ENCODE measurements at places on chromosomes 6 and 20.
A peak's percentile ranks its signal among the peaks of the same experiment; 100 is the strongest.

DNA sequence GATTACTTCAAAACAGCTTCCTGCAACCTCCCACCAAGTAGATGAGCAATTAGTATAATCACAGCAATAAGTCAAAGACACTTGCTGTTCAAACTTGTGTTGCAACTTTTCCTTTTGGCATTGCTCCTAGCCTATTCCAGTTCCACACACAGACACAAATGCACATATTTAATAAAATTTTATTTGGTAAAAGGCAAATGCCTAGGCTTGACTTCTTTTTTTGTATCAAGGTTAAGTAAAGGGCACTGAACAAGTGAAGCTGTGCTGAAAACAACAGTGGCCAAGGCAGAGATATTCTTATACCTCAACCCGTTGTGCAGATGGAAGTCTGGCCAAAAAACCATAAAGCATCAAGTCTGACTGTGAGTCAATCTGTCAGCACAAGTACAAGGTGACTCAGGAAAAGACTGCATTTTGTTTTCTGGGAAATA is 708.4 kb upstream of the CITED2 start:
- no peak overlapping the region for H3K27ac ChIP-seq
- H3K36me3 ChIP-seq = no peaks in the 10 kb centered on the region
- H3K27me3 ChIP-seq = no peaks in the 10 kb centered on the region
- H3K4me3 ChIP-seq = no peak overlapping the region
- no peak for DNase-seq
- no peaks in the 10 kb centered on the region for H3K4me1 ChIP-seq

DNA sequence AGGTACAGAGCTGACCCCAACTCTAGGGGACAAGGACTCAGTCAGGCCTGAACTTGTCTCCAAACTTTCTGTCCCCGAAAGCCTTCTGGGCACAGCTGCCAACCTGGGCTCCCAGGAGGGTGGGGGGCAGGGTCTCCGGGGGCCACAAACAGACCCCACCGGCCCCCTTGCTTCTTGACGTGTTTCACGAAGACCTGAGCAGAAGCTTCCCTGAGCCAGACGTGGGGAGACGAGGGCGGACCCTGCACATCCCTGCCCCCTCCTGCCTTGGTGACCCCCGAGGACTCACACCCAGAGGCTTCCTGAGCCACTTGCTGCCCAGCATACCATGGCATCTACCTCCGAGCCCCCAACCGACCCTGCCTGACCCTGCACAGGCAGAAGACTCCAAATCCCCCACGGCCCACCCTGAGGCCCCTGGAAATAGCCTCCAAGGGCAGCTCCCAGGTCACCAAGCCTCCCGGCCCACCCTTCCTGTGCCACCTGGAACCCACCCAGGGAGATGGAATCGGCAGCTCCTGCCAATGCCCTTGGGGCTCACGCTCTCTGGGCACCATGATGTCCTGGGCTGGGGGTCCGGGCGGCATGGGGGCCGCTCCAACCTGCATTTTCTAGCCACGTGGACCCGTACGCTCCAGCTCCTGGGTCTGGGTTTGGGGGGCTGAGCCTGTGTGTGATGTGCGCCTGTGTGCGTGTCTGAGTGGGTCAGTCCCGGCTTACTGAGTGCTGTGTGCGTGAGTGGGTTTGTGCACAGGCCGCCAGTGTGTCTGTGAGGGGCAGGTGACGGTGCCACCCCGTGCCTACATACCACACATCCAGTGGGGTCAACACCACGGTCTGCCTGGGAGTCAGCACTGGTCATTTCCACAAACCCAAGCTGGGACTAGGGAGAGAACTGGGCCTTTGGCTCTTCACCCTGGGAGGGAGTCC is 2.5 kb upstream of the PTK6 start:
- H3K27ac ChIP-seq = peak overlapping the region; percentile 83
- DNase-seq = no peak
- no peak overlapping the region for H3K4me3 ChIP-seq
- H3K27me3 ChIP-seq = no peaks in the 10 kb centered on the region
- peaks cover 15% of the 10 kb centered on the region for H3K4me1 ChIP-seq

DNA sequence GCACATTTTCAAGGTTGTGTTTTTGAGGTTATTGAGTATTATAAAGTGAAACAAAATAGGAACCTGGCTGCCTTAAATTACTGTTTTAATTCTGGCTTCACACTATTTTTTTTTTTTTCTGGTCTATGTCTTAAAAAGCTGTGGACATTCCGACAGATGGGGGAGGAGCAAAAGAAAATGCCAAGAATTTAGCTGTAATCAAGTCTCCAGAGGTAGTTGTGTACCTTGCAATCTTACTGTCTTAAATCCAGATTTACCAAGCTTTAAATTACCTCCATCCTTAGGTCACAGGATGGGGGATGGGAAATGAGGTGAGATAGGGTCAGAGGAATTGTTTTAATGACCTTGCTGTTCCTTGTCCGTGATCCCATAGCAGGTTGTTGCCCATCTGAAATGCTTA is 182.8 kb downstream of the UTRN start:
- DNase-seq = no peak
- no peaks in the 10 kb centered on the region for H3K27me3 ChIP-seq
- H3K27ac ChIP-seq = no peak overlapping the region
- H3K4me3 ChIP-seq = no peak overlapping the region

DNA sequence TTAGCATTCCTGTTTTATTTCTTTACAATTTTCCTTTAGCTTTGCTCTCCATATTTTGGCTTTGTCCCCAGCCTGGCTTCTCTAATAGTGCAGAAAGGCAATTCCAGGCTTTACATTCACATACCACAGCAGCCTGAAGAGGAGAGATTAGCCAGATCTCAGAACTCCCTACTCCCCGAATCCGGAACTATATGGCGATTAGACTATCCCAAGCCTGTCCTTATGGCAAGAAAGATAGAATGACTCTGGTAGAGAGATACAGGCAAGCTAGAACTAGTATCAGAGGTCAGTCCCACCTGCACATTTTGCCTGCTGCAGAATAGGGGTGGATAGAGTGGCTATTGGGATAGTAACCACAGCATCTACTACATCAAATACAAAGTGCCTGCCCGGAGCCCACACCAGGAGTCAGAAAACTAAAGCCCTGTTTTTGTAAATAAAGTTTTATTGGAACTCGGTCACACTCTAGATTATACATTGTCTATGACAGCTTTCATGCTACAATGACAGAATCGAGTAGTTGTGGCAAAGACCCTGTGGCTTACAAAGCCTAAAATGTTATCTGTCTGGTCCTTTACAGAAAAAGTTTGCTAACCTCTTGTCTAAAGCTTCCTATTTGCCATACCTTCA is 17.1 kb upstream of the ADIG start:
- H3K4me3 ChIP-seq = no peak overlapping the region
- no peaks in the 10 kb centered on the region for H3K4me1 ChIP-seq
- DNase-seq = no peak
- no peak overlapping the region for H3K27ac ChIP-seq
- no peaks in the 10 kb centered on the region for H3K27me3 ChIP-seq

DNA sequence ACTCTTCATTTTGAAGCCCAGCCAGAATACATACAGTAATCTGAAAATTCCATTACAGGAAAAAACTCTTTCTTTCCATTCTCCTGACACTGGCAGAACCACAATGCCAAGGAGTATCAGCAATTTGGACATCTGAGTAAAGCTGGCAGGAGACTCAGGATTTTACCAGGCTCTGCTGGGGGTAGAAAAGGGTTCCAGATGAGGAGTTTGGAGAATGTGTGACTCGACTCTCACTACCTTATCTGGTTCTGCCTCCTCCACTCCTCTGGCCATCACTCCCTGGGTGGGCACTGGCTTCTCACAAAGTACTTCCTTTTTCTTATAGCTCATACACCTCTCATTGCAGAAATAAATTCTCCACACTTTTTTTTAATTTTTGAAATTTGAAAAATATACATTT is 10.6 kb upstream of the WFDC8 start:
- H3K27ac ChIP-seq = no peak overlapping the region
- H3K36me3 ChIP-seq = no peaks in the 10 kb centered on the region
- H3K27me3 ChIP-seq = no peaks in the 10 kb centered on the region
- H3K4me3 ChIP-seq = no peak overlapping the region

DNA sequence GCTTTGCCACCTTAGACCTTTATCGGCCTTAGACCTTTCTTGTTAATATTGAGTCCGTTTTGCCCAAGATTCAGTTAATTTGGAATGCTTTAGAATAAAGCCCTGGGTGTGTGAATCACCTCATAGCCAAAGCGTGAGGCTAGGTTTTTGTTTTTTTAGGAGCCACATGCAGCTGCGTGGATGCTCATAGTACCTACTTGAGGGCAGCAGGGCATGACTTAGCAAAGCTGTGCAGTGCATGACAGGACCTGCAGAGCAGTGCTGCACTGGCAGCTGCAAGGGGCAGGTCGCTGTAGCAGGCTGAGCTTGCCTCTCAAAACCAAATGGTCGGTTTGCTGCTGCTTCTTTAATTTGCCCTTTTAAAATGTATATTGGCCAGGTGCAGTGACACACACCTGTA is 116.1 kb downstream of the JAG1 start:
- H3K27ac ChIP-seq = no peak overlapping the region
- no peak overlapping the region for H3K4me3 ChIP-seq

All from naive thymus-derived CD4-positive, alpha-beta T cell (primary cell).